ENCODE measurements at places on chromosomes 6 and 20.

GRCh38 chr20:43840382-43841070, 74.1 kb upstream of the TOX2 start:
- no peak for DNase-seq

GRCh38 chr6:75719133-75719532, 29.9 kb upstream of the MYO6 start:
- DNase-seq = no peak

GRCh38 chr6:85772641-85773040, 130.0 kb upstream of the SYNCRIP start:
- DNase-seq = no peak

- no peak for DNase-seq
These were observed 55.1 kb upstream of the NFATC2 start for GRCh38 chr20:51597389-51598231.

DNA sequence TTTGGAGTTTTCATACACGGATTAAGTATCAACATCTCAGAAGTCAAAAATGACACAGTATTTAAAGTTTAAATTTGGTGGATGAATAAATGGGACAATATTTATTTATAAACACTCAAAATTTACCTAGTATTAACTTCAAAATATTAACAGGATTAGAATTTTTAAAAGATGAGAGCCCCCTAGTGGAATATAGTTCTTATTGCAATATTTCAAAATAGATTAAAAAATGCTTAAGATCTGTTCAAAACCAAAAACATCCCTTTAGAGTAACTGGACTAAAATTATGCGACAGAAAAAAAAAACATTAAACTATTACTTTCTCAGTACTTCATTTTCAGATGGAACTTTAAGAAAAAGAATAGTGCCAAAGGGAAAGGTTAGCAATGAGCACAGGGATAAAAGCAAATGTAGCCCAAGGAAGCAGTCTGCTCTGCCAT, 56.6 kb downstream of the SNX14 start:
- DNase-seq = no peak

DNA sequence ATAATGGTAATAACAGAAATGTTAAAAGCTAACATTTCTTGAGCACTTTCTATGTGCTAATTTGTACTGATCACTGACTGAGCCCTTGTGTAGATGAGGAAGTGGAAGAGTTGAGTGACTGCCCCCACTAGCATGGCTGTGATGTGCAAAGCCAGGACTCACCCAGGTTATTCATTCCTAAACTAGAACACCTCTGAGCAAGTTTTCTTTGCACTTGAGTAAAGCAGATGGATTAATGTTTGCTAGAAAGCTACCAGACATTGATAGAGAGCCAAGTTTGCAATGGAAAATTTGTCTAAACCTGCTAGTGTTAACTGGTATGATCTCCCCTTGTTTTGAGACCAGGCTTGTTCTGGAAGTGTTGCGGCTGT, 467.4 kb upstream of the PLCB4 start:
- no peak for DNase-seq

DNA sequence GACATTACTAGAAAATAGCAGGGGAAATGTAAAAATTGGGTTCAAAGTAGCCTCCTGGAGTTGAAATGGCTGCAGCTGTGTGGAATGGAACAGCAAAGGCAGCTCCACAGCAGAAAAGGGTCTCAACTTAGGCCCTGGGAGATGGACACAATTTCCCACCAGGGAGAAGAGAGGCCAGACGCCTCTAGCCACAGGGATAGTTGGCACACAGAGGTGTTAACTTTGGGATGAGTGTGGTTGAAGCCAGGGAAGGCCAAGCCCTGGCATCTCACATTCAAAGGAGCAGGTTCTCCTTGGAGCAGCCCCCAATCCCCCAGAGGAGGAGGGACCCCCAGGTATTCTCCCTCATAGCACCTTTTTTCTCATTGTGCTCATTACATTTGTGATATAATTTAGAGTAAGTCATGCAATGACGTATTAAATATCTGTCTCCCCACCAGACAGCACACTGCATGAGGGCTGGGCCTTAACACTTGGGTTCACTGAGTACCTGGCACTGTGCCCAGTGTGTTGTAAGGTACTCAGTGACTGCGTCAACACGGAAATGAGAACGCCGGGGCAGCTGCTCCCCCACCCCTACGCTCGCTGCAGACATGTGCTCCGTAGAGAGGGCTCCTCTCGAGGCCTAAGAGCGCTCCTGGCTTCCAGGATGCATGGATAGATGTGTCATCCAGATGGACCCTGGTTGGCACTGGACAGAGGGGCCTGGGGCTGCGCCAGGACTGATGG, 76.0 kb upstream of the CD93 start:
- DNase-seq = peak; percentile 97

GRCh38 chr6:154154389-154154967, 115.4 kb downstream of the OPRM1 start:
- peak; percentile 24 for DNase-seq

All from skeletal muscle cell (primary cell).